ENCODE measurements at places on chromosomes 2 and 18.

GRCh38 chr2:69600425-69600824, 43.1 kb downstream of the AAK1 start:
- no peak for DNase-seq

- DNase-seq, result no peak
Observed at GRCh38 chr18:55418439-55418838, 169.6 kb downstream of the TCF4 start.

- DNase-seq, result no peak
Observed at GRCh38 chr2:34851804-34852203, 1252.7 kb upstream of the FAM98A start.

GRCh38 chr2:25259737-25260124, 82.0 kb downstream of the DNMT3A start:
- no peak for DNase-seq

- no peak for DNase-seq
Observed at GRCh38 chr2:114201781-114202180, 240.7 kb upstream of the DPP10 start.

DNA sequence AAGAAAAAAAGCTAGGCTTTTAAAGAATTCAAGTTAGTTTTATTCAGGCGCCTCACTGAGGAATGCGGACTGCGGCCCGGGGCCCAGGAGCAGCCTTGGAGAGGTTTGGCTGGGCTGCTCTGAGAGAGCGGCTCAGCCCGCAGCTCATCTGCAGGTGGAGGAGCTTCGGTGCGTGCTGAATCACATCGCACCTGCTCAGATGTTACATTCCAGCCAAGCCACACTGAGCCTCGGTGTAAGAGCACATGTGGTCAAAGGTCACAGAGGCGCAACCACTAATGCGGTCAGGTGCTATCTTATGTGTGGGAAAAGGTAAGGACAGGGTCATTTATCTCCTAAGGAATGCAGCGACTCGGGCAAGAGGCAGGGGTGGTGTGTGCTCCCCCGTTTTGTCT, 17.1 kb upstream of the CNDP1 start:
- no peak for DNase-seq

DNA sequence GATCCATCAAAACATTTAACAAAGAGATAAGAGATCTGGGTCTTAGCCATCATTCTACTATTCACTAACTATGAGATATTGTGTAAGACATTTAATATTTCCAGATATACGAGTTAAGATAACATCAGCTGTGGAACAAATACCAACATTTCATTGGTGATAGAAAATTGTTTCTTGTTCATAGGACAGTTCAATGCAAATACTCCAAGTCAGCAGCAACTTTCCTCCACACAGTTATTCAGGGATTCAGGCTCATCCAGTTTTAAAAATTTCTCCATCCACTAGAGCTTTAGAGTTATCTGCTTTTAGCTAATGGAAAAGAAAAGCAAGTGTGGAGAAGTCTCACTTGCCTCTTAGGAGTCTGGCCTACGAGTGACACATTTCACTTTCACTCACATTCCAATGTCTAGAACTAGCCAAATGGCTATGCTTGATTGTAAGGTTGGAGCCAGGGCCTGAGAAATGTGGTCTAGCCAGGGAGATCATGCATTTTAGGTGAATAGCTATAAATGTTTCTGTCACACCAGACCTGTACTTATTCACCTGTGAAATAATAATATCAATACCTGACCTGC, 119.3 kb upstream of the MAPRE2 start:
- no peak for DNase-seq

GRCh38 chr2:15460112-15460620, 101.0 kb downstream of the NBAS start:
- DNase-seq, result no peak

- DNase-seq, result no peak
Observed at GRCh38 chr2:50956886-50957285, 75.0 kb downstream of the NRXN1 start.

- no peak for DNase-seq
Observed at GRCh38 chr2:32963941-32964340, 17.2 kb downstream of the LTBP1 start.

DNA sequence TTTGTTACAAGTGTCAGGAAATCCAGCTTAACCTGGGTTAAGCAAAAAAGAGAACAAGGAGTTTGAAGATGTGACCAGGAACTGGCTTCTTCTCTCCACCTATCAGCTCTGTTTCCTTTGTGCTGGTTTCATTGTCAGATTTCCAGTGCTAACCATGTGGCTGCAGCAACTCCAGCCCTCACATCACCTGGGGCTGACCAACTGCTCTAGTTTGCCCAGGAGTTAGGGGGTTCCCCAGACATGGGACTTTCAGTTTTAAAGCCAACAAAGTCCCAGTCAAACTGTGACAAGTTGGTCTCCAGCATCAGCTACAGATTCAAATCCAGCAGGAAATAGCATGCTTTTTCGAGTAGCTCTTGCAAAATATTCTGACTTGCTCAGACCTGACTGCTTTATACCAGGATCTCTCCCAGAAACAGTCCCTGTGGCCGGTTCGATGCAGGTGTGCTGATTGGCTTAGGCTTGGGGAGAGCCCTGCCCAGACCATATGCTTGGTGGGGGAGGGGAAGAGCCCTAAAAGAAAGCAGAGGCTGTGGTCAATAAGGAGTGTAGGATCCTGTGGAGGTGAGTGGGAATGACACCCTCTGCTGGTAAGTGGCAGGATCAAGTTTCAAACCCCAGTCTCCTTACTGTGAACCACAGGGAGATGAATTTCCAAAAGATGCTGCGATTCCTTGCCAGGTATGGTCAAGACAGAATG, 49.5 kb downstream of the KCNE4 start:
- DNase-seq, result no peak

DNA sequence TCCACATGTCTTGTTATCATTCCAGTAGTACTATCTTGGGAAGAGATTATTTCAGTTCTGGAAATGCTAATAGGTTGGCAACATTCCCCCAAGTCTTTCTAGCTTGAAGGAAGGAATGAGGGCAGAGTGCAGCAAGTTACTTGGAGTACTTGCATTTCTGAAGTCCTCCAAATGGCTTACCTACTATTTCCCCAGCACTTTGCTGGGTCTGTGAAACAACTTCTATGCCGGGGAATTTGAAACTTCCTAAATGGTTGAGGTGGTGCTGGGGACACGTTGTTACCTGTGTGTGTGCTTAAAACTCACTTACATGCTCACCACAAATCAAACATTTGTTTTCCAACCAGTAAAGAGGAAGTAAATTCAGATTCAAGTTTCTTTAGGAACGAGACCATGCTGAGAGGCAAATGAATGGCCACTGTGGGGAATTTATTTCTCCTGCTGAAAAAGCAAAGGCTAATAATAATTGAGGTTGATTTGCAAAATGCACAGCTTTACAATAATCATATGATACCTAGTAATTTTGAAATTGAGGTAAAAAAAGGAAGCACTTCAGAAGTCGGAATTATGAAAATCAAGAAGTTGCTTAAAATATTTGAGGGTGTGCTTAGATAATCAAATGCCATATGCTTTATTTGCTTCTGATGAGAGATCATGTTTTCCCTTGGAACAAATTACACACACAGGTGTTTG, 1167.7 kb upstream of the ZEB2 start:
- no peak for DNase-seq

DNA sequence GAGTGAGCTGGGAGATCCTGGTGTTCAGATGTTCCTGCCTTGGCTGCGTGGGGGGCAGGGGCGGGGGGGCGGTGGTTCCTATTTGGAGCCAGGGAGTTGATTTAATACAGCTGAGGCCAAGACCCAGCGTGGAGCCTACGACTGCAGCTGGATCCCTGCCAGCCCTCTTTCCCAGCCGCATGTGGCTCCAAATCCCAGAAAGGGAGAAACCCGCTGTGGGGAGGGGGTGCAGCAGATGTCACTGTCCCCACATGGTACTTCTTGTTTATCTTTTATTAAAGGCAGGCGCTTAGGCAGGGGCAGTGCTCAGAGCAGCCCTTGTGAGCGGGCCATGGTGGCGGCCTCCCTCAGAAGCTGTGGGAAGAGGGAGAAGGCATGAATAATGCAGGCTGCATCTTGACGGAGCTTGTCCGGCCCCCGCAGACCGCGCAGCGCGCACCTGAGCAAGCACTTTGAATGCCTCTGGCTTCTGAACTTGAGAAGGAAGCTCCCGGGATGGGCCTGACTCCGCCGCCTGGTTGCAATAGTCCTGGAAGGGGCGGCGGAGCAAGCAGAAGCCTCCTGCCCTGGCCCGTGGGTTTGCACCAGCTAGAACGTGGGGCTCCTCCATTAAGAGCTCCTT, 112.1 kb downstream of the GLI2 start:
- DNase-seq, result no peak

- DNase-seq, result no peak
Observed at GRCh38 chr2:170965446-170966225, 36.6 kb downstream of the GORASP2 start.

DNA sequence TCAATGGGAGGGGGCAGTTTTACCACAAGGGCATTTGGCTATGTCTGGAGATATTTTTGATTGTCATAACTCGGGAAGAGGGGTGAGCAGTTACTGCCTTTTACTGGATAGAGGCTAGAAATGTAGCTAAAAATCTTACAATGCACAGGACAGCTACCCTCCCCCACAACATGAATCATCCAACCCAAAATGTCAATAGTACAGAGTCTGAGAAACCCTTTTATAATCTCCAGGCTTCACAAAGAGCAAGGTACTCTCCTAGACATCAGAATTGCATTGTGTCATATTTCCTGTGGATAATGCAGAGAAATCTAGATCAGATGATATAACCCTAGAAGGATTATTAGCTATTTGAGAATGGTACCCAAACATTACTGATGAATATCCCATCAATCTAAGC, 277.1 kb upstream of the NRP2 start:
- DNase-seq, result no peak

DNA sequence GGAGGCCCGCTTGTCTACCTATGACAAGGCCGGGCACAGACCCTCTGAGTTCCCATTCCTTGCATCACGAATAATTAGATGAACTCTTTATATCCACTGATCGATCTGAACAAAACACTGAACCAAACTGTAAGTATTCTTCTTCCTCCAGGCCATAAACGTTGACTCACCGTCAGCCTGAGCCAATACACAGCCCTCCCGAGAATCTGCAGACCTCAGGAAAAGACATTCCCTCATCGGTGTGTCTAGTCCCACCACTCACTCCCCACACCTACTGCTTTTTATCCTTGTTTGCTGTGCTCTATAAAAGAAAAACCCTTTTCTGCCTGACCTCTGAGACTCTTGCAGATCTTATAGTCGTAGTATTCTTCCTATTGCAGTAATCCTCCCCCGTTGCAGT, 41.0 kb downstream of the TMEM87B start:
- no peak for DNase-seq

- DNase-seq, result no peak
Observed at GRCh38 chr2:128273469-128274081, 45.1 kb downstream of the HS6ST1 start.

- no peak for DNase-seq
Observed at GRCh38 chr2:225814554-225814953, 415.0 kb downstream of the NYAP2 start.

GRCh38 chr18:42807887-42808286, 307.6 kb downstream of the RIT2 start:
- no peak for DNase-seq

DNA sequence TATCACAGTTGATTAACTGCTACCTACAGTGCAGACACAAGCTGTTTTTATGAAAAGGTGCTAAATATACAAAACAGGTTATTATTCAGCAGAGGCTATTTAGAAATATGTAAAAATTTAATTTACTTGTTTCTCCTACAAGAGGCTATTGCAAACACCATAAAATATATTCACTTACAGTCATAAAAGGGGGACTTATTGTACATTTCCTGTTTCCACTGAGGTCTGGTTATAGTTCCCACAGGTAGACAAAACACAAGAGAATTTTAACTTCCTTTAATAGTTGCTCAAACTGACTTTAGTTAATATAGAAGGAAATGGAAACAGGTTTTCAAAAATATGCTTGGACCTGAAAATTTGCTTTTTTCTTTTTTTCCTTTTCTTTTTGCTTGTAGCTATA, 40.0 kb upstream of the FRZB start:
- DNase-seq, result no peak

DNA sequence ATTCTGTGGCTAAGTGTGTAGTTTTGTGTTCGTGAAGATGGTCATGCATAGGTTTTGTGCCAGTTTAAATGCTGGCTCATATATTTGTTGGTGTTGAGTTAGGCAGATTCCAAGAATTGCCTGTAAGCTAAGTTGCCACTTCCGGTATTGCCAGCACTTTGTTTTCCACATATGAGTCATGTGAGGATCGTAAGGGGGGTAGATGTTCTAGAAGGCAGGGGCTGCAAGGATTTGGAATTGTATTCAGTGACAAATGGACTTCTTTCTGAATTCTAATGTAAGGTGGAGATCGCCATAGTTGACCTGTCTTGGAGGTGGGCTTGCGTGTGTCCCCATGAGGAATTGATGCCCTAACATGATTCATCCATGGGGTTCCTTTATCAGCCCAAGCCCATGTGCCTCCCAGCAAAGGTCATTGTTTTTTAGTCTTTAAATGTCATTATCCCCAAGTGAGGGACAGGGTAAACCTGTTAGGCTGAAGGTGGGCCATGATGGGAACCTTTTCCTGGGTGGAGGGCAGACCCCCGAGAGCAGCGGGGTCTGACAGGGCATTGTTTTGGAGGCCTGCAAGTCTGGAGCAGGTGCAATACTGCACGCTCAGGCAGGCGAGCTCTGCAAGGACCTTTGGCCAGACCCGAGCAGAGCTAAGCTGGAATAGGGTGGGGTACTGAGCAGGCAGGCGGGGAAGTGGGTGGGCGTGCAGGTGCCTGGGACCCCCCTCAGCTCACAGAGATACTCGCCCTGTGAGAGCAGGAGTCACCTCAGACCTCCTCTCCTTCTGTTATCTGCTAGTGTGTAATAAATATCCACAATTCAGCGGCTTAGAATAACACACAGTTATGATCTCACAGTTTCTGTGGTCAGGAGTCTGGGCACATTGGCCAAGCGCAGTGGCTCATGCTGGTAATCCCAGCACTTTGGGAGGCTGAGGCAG, 77.4 kb downstream of the LRRFIP1 start:
- peak; percentile 41 for DNase-seq

GRCh38 chr2:42331569-42332284, 29.3 kb downstream of the COX7A2L start:
- DNase-seq, result no peak

- no peak for DNase-seq
Observed at GRCh38 chr2:126674075-126674744, 18.3 kb downstream of the GYPC start.

DNA sequence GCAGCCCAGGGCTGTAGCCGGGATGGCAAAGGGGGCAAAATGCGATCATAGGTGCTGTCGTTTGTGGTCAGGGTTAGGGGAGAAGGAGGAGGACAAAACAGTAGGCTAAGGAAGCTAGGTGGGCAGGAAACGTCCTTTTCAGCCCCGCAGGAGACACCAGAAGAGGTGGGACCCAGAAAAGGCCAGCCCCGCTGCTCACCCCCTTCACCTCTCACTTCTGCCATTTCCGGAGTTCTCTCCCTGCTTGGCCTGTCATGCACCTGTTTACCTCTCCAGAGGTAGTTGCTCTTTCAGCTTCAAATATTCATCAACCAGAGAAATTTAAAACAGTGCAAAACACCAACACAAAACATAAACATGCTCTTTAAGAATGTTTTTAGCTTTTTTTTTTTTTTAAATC, 849 bp downstream of the AQP4 start:
- DNase-seq, result no peak

GRCh38 chr2:44940049-44940494, 1.4 kb upstream of the SIX3 start:
- DNase-seq, result no peak
